ENCODE measurements at places on chromosomes 7 and 10. TPM values are rescaled to one million over a fixed set of nuclear protein-coding genes. Genes with fewer than 3 reads are reported as not detected.

Gene PNLIPRP1
- total RNA-seq: not detected

Gene TWIST1
- 45.0 TPM for total RNA-seq

Gene CTNNA3
- total RNA-seq: under 0.01 TPM

Gene FKBP6
- total RNA-seq: not detected

Gene CACNB2
- 12.5 TPM for total RNA-seq

Gene ZNF716
- total RNA-seq: not detected

Gene SND1
- total RNA-seq: 204 TPM

Gene PRKCQ
- total RNA-seq: not detected

Gene CNTNAP2
- total RNA-seq: not detected

Gene ELMO1
- 1.4 TPM for total RNA-seq

Gene GNG11
- 74.1 TPM for total RNA-seq
